ENCODE measurements at places on chromosomes 7 and 10.

DNA sequence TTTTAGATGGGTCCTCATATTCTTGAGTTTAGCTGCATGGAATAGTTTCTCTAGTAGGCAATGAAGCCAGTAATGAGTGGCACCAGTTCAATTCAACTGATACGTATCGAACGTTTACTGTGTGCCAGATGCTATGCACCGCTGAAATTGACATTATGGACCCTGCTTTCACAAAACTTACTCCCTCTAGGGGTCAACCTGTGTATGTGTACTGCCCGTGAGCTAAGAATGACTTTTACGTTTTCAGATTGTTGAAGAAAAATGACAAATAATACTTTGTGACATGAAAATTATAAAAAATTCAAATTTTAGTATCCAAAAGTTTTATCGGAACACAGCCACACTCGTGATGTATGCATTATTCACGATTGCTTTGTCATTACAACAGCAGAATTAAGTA, 95.5 kb downstream of the ZMYND11 start:
- DNase-seq: no peak

DNA sequence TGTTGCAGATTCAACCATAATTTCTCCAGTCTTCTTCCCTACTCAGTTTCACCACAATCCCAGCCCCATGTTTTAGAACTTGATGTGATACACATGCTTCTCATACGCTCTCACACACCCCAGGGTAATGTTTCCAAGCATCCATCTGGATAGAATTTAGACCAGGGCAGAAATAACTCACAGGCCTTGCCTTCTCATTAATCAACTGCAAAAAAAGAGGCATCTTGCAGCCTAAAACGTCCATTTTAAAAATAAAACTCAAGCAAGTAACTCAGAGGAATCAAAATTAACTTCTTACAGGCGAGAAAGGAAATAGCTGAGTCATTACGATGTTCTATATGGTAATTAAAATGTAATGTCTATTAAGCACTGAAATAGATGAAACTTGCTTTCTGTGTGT, 127.2 kb upstream of the RSU1 start:
- DNase-seq: no peak

DNA sequence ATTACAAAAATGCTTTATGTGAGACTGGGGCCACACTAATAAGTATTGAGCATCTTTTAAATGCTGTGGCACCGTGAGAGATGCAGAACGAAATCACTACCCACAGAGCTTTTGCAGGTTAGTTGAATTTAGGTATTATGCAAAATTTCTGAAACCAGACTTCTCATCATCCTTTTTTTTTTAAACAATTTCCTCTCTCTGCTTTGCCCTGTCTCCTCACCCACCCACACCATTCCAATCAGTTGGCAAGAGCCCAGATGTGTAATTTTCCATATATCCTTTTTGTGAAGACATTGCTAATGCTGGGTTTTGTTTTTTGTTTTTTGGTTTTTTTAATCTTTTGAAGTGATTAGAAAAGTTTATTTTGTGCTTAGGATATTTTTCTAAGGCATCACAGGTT, 1.1 kb downstream of the YAE1 start:
- no peak for DNase-seq

DNA sequence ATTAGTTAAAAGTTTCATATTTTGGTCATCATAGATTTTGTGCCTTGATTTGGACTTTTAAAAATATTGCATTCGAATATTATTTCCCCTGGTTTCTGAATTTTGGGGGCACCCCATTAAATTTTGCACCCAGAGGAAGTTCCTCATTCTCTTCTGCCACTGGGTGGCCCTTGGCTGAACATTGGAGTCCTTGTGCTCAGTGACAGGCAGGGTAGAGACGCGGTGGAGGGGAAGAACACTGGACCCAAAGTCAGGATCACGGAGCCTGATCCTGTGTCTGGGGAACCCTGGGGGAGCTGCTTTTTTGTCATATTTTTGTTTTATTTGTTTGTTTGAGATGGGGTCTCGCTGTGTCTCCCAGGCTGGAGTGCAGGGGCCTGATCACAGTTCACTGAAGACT, 74.7 kb downstream of the MKI67 start:
- DNase-seq: no peak

DNA sequence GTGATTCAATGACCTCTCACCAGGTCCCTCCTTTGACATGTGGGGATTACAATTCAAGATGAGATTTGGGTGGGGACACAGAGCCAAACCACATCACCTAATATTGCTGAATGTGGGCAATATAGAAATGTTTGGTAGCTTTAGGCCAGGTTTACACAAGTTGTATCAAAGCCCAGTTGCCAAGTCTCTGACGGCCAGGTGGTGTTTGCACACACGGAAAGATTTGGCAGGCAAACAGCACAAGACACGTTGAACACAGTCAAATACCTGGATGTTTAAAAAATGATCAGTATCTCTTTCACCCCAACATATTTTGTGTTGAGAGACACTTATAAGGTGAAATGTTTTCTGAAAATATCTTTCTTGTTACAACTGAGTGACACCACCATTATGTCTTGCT, 294.4 kb upstream of the MKI67 start:
- no peak for DNase-seq

GRCh38 chr10:11825796-11826414, 2.7 kb downstream of the PROSER2 start:
- DNase-seq: no peak

- DNase-seq: no peak
Observed at GRCh38 chr10:24849051-24849450, 103.4 kb downstream of the PRTFDC1 start.

DNA sequence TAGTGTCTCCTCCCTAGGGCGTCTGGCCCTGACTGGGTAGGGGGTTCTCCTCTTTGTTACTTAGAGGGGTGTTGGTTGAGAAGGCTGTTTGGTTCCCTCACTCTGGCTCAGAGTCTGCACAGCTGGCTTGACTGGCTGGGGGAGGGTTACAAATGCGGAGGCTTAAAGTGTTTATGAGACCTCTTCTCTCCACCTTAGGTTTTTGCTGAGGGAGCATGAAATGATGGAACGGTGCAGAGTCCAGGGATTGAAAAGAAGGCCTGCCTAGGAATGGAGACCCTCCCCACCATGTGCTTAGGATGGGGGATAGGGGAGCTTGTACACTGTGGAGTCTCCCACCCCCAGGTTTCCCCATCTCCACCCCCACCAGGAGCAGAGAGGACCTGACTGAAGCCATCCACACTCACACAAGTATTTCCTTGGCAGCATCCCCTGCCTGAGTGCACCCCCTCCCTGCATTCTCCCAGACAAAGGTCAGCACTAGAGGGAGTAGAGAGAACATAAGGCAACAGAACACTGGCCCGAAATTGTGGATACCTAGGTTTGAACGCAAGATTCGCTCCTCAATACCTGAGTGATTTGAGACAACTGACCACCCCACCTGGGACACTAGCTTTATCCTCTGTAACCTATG, 1.7 kb upstream of the LDB1 start:
- no peak for DNase-seq

DNA sequence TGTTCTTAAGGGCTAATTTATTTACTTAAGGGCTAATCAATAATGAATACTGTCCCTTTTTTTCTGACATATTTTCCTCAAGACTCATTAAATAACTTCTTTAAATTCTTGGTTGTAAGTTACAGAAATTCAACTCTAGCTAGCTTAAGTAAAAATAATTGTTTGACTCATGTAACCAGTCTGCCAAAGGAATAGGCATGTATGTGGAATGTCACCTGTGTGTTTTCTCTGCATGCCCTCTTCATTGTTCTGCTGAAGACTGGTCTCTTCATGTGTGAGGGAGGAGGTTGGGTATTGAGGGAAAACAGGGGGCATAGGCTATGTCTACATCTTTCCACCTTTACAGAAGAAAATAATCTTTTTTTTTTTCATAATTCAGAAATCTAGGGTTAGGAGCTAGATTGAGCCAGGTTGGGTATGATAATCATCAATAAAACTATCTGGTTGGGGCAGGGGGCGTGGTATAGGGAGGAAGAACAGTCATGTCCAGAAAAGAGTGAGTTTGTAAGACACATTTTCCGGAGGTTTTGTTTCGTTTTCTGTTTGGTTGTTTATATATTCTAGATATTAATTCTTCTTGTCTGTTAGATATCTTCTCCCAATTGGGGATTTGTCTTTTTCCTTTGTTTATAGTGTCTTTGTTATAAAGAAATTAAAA, 37.9 kb downstream of the EXOC4 start:
- DNase-seq: no peak

GRCh38 chr7:140877249-140877524, 47.5 kb downstream of the BRAF start:
- DNase-seq: no peak

- no peak for DNase-seq
Observed at GRCh38 chr10:130454543-130455000, 318.4 kb downstream of the GLRX3 start.

DNA sequence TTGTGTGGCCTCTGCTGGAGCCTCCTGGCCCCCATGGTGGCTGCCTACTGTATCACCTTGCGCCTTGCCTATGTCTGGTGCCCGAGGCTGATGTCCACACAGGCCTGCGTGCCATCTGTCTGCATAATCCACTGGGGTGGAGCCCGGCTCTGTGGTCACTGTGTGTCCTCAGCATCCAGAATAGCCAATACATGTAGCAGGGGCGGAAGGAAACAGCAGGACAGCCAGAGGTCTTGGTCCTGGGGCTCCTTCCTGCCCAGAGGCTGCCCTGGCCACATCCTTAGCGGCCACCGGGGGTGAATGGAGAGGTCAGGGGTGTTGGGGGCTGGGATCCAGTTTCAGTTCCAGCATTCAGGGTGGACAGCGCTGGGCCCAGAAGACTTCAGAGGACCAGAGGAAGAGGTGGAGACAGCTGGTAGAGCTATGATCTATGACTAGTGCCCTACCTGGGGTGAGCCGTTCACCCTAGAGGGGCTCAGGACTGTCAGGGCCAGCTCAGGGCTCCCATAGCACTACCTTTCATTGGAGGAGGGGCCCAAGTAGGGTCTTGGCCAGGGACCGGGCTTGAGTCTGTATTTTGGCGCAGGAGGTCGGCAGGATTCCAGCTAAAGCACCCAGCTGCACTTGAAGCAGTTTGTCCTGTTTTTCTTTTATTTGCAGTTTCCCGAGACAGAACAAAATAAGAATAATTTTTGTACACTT, 15.9 kb downstream of the YKT6 start:
- no peak for DNase-seq

GRCh38 chr7:116499168-116500077, at the start of gene CAV2:
Gene CAV2 (plus strand): TSS chr7:116499738. CDS start chr7:116499782, 44 bp downstream.
- DNase-seq: no peak

GRCh38 chr10:95562341-95562965, 1.3 kb upstream of the SORBS1 start:
- DNase-seq: no peak

DNA sequence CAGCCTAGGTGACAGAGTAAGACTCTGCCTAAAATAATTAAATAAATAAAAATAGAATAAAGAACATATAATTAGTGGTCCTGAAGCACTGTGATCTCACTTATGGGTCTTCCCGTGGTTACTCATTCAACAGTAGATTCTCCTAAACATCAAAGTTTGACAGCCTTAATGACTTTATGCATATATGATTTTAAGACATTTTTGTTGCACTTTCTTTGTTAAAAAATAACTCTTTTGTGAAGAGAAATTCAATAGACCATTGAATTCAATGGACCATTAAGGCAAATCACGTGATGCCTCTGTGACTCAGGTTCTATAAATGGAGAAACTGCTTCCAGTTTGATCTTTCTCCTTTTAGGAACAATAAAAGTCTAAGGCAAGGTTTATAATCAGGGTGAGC, 59.6 kb downstream of the ATOH7 start:
- DNase-seq: no peak

DNA sequence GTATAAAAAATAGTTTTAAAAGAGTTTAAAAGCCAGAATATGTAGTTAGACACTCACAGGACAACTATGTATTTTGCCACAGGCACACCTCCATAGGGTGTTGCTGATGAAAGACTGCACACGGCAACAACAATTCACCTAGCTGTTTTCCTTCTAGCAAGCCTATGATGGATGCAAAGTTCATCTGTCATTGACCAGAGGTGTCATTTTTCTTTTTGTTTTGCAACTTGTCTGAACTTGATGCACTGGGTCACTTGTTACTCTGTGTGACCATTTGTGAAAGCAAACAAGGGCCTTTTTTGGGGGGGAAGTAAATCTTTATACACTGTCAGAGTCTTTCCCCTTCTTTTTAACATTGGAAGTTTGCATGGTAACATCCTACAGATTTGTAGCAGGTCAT, 258.0 kb upstream of the SEMA3A start:
- no peak for DNase-seq

- no peak for DNase-seq
Observed at GRCh38 chr10:34292675-34293074, 522.4 kb downstream of the PARD3 start.

GRCh38 chr7:103809229-103809994, 180.0 kb downstream of the RELN start:
- DNase-seq: no peak

GRCh38 chr7:50141131-50141530, 48.1 kb upstream of the ZPBP start:
- DNase-seq: no peak

- DNase-seq: no peak
Observed at GRCh38 chr7:35571611-35572240, 123.2 kb downstream of the HERPUD2 start.

- DNase-seq: no peak
Observed at GRCh38 chr10:44761076-44761475, 150.1 kb upstream of the TMEM72 start.

DNA sequence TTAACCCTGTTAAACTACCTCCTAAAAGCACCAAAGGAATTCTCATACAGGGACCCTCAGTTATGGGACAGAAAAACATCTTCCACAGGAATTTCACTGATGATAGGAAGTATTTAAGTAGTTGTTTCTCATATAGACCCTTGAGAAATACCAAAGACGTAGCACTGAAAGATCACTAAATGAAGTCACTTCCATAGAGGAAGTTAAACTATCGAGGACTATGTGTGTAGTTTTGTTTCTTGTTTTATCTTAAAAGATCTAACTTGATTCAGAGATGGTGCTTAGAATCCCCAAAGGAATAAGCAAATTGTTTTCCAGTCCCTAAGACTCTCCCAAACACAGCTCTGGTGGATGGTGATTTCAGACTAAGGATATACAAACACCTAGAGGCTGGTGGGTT, 94.8 kb upstream of the AFAP1L2 start:
- no peak for DNase-seq

- DNase-seq: no peak
Observed at GRCh38 chr7:339062-339342, 49.0 kb downstream of the FOXL3 start.

DNA sequence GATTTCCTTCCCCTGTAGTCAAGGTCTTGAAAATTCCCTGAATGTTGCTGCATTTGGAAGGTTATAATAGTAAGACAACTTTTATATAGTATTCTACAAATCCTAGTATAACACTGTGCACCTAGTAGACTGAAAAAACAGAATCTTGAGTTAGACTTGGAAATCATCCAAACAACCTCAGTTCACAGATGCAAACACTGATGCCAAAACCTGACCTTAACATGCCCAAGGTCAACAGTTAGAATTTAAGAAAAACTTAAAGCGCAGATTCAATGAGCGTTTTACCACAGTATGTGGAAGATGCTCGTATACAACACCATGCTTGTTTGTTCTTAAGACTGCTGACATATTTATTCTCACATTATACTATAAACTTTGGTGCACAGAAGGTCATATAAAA, 3.0 kb downstream of the PIP4K2A start:
- DNase-seq: no peak

GRCh38 chr10:7046615-7047014, 364.2 kb downstream of the SFMBT2 start:
- DNase-seq: no peak
